ENCODE measurements at places on chromosomes 1 and 21.
A peak's percentile ranks its signal among the peaks of the same experiment; 100 is the strongest.

DNA sequence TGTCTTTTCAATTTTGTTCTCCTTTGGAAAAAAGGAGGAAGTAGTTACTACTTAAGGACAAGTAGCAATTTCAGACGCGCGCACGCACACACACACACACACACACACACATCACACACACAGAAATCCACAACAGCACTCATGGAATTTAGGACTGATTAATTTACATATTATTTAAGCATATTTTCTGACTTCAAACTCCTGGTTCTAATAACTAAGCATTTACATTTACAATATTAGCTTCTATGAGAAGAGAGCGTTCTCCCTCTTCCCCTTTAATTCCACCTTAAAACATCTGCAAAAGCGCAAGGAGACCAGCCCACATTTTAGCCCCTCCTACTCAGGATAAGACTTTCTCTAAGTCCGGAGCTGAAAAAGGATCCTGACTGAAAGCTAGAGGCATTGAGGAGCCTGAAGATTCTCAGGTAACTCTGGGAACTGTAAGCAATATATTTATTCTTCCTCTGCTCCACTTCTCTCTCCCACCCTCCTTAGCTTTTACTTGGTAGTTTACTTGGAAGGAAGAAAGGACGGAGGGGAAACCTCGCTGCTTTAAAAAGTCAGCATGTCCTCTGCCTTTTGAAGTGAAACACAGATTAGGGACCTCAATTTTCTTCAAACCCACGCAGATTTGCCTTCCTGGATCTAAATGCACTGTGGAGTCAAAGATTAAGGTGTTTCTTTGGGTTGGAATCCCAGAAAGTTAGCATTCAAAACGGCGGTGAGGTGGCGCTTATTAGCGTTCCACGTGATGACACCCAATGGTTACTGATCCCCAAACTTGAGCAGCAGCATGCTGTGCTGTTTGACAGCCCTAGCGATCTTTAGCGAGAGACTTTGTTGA is at the start of gene PLA2G4A:
TSS of gene PLA2G4A (plus strand) at position 339 of the 844 bp plus-strand sequence. CDS start 25,406 bp downstream, outside the sequence.
- DNase-seq: no peak

DNA sequence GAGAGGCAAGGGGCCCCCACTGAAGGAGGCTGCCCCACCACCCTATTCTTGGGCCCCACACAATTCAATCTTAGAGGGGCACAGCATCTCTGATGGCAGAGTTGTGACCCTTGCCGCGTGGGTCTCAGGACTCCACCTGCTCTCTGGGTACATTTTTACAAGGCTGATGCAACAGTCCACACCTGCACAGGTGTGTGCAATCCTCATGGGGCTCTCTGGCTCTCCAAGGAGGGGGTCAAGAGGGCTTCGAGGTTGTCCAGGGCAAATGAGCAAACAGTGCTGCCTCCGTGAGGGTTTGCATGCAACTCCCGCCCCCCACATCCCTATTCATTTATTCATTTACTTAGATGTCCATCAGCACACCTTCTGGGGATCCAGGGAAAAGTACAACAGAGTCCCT is 81.6 kb upstream of the IFFO2 start:
- no peak for DNase-seq

GRCh38 chr1:150362721-150363425 is 1.1 kb upstream of the RPRD2 start:
- DNase-seq: no peak

DNA sequence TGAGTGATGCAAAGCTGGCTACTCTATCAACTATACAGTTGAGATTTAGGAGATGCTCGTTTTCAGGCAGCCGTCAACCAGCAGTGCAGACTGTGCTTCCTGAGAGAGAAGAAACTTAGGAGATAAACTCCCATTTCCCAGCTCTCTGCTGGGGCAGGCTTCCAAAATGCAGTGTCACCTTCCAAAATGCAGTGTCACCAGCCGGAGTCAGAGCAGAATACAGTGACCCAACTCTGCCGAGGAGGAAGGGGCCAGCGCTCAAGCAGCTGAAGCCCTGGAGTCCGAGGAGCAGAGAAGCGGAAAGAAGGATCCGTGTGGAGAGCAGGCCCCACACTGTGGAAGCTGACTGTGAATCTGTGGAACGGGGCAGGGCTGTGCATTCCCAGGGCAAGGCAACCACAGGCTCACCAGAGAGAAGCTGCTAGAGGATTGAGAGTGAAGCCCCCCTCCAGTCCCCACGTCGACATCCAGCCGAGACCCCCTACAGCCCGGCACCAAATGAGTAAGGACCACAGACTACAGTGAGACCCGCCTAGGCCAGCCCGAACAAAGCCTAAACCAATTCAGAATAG is 703 bp upstream of the KRTAP12-1 start:
- no peak for DNase-seq

DNA sequence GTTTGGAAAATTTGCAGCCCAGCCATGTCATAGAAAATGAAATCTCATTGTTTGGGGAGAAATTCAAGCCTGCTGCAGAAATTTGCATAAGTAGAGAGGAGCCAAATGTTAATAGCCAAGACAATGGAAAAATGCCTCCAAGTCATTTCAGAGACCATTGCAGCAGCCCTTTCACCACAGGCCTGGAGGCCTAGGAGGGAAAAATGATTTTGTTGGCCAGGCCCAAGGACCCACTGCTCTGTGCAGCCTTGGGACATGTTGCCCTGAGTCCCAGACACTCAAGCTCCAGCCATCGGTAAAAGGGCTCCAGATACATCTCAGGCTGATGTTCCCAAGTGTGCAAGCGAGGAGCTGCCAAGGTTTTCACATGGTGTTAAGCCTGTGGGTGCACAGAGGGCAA is 1.1 kb downstream of the KRTAP19-2 start:
- no peak for DNase-seq

GRCh38 chr1:32639489-32640075 is 10.8 kb downstream of the ZBTB8OS start:
- no peak for DNase-seq

DNA sequence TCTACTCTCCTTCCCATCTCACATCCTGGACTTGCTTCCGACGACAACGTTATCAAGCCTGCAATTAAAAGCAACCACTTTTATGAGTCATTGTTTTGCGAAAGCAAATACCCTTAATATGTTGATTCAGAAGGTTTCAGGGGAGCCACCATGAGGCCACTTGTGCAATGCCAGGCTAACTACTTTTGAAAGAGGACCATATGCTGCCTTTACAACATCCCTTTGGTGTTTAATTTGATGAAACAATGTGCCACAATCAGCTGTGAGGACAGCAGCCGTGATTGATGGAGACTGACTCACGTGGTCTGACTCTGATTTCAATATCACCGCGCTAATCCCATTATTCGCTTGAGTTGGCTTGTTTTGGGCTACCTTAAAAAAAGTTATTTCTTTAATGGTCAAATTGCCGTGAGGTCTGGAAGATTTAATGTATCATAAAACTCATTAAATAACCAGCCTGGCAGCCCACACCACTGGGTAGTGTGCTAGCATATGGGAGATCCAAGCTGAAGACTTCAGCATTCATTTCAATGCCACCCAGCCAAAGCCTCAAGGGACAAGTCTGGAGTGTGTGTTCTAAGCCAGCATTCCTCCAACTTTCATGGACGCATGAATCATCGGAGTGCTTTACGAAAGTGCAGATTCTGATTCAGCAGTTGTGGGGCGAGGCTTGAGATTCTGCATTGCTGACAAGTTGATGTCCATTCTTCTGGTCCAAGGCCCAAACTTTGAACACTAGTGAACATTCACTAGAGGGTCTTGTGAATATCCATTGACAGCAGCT is 73.3 kb upstream of the PAXBP1 start:
- no peak for DNase-seq

- DNase-seq: peak; percentile 21
Observed at GRCh38 chr1:19405761-19406487, 79.4 kb downstream of the CAPZB start.

DNA sequence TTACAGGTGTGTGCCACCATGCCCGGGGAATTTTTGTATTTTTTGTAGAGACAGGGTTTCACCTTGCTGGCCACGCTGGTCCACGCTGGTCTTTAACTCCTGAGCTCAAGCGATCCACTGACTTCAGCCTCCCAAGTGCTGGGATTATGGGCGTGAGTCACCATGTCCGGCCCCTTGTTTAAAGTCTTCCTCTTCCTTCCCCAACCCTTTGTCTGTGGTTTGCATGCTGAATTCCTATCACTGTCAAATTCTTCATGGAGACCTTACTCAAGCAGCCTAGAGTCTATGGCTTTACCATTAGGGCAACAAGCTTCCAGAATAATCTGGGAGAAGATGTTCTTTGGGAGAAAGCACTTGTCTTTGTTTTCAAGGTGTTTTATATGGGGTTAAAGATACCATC is 34.7 kb downstream of the B3GALT5 start:
- DNase-seq: no peak

GRCh38 chr1:26160527-26161414 is 1.9 kb downstream of the FAM110D start:
- DNase-seq: no peak

DNA sequence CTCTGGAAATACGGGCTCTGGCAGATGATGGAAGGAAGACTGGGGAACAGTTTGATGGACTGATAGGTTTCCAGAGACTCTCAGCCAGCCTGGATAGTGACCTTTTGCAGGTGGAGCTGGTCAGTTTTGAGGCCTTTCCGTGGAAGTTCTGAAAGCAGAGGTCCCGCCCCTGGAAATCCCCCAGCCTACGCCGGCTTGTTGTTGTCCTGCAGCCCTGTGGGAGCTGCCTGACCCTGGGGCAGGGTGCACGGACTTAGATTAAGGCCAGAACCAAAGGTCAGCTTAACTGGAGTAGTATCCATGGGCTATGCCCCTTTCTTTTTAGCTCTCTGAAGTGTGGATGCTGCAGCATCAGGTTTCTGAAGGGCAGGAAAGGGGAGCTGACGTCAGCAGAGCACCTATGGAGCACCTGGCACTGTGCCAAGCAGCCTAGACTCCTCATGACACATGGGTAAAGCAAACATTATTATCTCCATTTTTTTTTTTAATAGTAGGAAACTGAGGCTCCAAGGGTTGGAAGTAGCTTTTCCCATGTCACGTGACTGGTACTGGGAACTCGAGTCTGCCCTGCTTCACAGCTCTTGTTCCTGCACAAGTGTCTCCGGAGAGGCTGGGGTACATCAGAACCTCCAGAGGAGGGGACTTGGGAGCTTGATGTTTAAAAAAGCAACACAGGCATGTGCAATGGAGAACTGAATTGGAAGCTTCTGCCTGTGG is 38.5 kb downstream of the IER5 start:
- no peak for DNase-seq

GRCh38 chr1:20343149-20343937 is 52.7 kb downstream of the VWA5B1 start:
- DNase-seq: peak; percentile 42

DNA sequence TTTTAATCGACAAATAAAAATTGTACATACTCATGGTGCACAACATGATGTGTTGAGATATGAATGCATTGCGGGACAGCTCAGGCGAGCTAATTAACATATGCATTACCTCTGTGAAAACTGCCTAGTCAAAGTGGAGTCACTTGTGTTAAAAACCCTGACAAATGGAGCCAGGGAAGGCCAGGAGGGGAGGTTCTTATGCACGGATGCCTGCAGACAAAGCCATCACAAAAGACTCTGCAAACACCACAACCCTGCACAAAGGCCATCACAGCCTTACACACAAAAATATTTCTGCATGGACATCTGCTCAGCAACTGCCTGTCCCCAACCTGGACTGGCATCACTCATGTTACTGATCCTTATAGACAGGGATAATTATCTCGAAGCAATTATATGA is 204.4 kb upstream of the AJAP1 start:
- no peak for DNase-seq

GRCh38 chr1:86696522-86696921 is 7.9 kb upstream of the SH3GLB1 start:
- DNase-seq: no peak

DNA sequence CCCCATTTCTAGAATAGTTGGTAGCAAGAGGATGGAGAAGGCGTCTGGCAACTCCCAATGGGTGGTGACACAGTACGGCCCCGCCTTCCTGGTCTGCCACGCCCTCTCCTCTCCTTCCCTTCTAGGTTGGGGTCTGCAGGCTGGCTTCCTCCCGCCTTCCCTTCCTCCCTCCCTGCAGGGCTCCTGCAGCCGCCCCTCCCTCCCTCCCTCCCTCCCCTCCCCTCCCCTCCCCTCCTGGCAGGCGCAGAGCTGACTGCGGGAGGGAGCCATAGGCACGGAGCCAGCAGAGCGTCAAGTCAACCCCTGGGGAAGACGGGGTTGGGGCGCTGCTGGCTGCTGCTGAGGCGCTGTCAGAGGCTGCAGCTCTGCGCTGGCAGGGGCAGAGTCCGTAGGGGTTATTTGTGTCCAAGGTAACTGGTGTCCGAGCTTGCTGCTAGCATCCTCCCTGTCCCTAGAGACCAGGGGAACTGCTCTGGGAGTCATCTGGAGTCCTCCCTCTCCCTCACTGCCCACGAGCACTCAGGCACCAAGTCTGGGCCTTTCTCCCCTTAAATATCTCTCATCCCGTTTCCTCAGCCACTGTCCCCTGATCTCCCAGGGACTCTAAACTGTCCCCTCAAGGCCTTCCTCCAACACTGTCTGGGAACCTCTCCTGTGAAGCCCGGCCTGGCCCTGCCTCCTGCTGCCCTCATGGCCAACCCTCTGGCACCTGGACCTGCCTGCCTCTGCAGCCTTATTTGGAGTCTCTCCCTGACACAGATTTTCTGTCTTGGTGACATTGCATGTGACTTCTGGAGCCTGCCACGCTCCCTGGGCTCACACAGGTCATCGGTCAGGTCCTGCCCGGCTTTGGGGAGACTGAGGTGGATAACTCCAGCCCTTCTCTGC is 57.4 kb upstream of the ACOT11 start:
- no peak for DNase-seq

- DNase-seq: no peak
Observed at GRCh38 chr1:161987872-161988271, 35.8 kb downstream of the OLFML2B start.

- DNase-seq: no peak
Observed at GRCh38 chr1:89573410-89573809, 48.8 kb downstream of the LRRC8B start.

DNA sequence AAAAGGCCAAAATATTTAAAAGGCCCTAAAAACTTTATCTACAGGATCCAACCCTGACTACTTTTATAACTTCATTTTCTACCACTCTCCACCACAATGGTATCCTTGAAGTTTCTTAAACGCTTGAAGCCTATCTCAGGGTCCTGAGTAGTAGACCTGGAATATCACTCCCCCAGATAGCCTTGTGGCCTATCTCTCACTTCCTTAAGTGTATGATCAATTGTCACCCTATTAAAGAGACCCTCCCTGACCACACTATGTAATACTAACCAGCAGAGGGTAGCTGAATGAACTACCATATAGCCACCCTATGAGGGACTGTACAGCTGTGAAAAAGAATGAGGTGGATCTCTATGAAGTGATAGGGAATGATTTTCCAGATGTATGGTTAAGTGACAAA is 5.6 kb downstream of the CD58 start:
- DNase-seq: no peak

DNA sequence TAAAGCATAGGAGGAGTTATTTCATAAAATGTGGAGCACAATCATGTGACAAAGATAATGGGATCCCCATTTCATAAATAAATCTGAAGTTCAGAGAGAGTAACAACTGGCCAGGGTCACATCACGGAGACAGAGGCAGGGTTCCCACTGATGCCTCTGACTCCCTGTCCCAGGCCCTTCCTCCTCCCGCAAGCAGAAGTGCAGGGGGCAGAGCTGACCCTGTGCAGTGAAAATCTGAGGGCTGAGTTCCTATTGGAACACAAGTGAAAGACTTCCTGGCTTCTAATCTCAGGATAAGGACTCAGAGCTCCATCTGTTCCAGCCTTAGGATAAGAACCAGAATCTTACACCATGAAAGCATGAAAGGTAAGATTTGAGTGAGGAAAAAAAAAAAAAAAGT is 22.0 kb downstream of the SELL start:
- no peak for DNase-seq

- peak; percentile 45 for DNase-seq
Observed at GRCh38 chr1:115063228-115063901, 25.9 kb downstream of the TSPAN2 start.
